Mesothelial cell of epicardium (in vitro differentiated cells): ENCODE measurements at places on chromosomes 7 and 10.
A peak's percentile ranks its signal among the peaks of the same experiment; 100 is the strongest.

DNA sequence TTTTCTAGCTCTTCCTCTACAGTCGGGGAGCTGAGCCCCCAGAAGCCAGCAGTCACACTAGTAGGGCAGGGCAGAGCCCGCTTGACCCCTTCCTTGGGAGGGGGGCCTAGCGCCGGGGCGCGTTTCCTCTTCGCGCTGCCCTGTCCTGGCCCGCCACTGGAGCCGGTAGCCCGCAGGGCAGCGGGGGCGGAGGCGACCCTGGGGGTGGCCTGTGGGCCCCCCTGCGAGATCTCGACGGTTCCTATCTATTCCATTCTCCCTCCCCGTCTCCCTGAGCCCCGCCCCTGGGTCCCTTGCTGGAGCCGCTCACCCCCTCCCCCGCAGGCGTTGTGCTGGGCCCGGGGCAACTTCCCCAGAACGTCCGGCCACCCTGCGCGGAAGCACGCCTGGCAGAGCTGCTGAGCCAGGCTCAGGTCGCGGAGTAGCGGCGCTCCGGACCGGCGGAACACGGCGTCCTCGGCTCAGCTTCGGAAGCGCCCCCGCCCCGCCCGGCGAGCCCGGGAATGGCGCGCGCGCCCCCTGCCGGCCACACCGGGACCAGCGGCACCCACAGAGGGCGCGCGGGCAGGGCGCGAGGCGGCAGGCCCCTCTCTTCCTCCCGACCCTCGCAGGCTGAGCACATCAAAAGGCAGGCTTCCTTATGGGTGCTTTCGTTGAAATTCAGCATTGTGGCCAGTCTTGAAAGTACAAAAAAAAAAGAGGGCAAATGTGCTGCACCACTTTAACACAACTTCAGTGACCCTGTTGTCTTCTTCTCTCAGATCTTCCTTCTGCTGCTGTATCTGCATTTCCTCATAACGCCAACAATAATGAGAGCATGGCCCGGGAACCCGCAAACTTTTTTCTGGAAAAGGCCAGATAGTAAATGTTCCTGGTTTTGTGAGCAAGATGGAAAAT lies 327.6 kb downstream of the TNS3 start:
- peak; percentile 77 for DNase-seq

- DNase-seq = no peak
These were observed 3.3 kb upstream of the ZNF746 start for GRCh38 chr7:149500910-149501309.

GRCh38 chr10:101028446-101029337 lies 2.2 kb downstream of the PDZD7 start:
- DNase-seq = no peak

DNA sequence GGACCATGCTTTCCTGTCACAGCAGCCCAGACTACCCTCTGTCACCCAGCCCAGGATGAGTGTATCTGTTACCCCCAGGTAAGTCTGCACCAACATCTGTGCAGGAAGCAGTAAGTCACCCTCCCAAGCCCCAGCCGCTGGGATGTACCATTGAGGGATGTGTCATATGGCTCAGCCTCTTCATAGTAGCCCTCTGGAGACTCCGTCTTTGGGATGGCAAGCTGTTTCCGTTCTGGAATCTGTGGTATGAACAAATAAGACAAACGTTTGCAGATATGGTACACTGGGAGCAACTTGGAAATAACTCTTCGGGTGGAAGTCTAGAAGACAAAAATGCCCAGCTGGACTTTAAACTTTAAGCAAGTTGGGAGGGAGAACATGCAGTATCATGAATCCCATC lies 81.3 kb downstream of the AFAP1L2 start:
- no peak for DNase-seq
